Fibroblast of villous mesenchyme (primary cell): ENCODE measurements at places on chromosomes 12 and 14. TPM values are rescaled to one million over a fixed set of nuclear protein-coding genes. Genes with fewer than 3 reads are reported as not detected.

The APOF gene
- total RNA-seq, result not detected in 2 replicates

The SERPINA5 gene
- total RNA-seq, result not detected in 2 replicates

The NPFF gene
- not detected in 2 replicates for total RNA-seq

The MLXIP gene
- 16.4 and 18.4 TPM in 2 replicates for total RNA-seq

The AQP5 gene
- total RNA-seq, result not detected in 2 replicates

The FAM181A gene
- total RNA-seq, result not detected in 2 replicates

The IL26 gene
- not detected in 2 replicates for total RNA-seq

The PLXNC1 gene
- 0.86 and 0.97 TPM in 2 replicates for total RNA-seq
